ENCODE measurements at places on chromosomes 7 and 10.
A peak's percentile ranks its signal among the peaks of the same experiment; 100 is the strongest.

DNA sequence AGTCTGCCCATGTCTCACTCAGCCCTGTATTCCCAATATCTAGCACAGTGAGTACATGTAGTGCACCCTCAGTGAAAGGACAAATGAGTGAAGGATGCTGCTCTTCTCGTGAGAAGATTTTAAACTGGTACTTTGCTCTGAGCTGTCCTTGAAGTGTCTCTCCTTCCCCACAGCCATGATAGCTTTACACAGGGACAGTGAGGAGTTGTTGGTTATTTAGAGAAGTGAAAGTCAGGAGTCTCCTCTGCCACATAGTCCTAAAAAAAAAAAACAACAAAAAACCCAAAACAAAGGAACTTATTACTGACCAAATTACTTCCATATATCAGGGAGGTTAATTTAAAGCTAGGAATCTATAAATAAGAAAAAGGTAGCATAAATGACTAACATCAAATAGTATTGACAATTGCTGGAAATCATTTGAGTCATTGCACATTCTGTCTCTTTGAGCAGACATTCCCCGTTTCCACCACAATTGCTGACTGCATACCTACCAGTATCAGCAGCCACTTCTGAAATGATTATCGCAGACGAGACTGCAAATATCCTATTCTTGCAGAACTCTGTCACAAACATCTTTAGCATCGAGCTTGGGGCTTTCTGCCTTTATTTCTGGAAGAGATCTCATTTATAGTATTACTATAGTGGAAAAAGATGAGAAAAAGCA is 202.1 kb downstream of the PTEN start:
- no peak for DNase-seq
- no peaks in the 10 kb centered on the region for H3K36me3 ChIP-seq
- H3K4me3 ChIP-seq: no peak overlapping the region
- H3K4me1 ChIP-seq: peaks cover 71% of the 10 kb centered on the region

GRCh38 chr7:102395873-102396709 is at the start of gene PRKRIP1:
PRKRIP1 (plus strand) TSS chr7:102396363; CDS start chr7:102396412, 49 bp downstream.
- DNase-seq: peak; percentile 87
- peaks cover 23% of the 10 kb centered on the region for H3K4me1 ChIP-seq
- peak within 1 kb of the TSS; percentile 84 for H3K27ac ChIP-seq

GRCh38 chr7:98066934-98067507 is 39.6 kb upstream of the LMTK2 start:
- no peak overlapping the region for H3K4me3 ChIP-seq
- H3K4me1 ChIP-seq: no peaks in the 10 kb centered on the region
- H3K27ac ChIP-seq: no peak overlapping the region
- H3K27me3 ChIP-seq: peaks cover 8% of the 10 kb centered on the region

- H3K36me3 ChIP-seq: no peaks in the 10 kb centered on the region
- no peaks in the 10 kb centered on the region for H3K4me1 ChIP-seq
- DNase-seq: no peak
- H3K27ac ChIP-seq: no peak overlapping the region
- no peaks in the 10 kb centered on the region for H3K27me3 ChIP-seq
Measured at GRCh38 chr7:114409750-114410149, 4.9 kb upstream of the FOXP2 start.

GRCh38 chr10:1360558-1361164 is 304.5 kb downstream of the WDR37 start:
- H3K4me3 ChIP-seq: no peak overlapping the region
- H3K4me1 ChIP-seq: no peaks in the 10 kb centered on the region
- no peaks in the 10 kb centered on the region for H3K36me3 ChIP-seq
- H3K27me3 ChIP-seq: peaks cover 4% of the 10 kb centered on the region
- no peak overlapping the region for H3K27ac ChIP-seq

GRCh38 chr7:154902600-154903082 is 100.3 kb downstream of the PAXIP1 start:
- no peak overlapping the region for H3K27ac ChIP-seq
- no peak for DNase-seq
- no peaks in the 10 kb centered on the region for H3K36me3 ChIP-seq
- no peaks in the 10 kb centered on the region for H3K27me3 ChIP-seq

- peak; percentile 5 for DNase-seq
- no peak overlapping the region for H3K27ac ChIP-seq
- peaks cover 6% of the 10 kb centered on the region for H3K4me1 ChIP-seq
- peaks cover 9% of the 10 kb centered on the region for H3K27me3 ChIP-seq
- H3K4me3 ChIP-seq: no peak overlapping the region
Measured at GRCh38 chr10:131453721-131454634, 142.5 kb upstream of the TCERG1L start.

DNA sequence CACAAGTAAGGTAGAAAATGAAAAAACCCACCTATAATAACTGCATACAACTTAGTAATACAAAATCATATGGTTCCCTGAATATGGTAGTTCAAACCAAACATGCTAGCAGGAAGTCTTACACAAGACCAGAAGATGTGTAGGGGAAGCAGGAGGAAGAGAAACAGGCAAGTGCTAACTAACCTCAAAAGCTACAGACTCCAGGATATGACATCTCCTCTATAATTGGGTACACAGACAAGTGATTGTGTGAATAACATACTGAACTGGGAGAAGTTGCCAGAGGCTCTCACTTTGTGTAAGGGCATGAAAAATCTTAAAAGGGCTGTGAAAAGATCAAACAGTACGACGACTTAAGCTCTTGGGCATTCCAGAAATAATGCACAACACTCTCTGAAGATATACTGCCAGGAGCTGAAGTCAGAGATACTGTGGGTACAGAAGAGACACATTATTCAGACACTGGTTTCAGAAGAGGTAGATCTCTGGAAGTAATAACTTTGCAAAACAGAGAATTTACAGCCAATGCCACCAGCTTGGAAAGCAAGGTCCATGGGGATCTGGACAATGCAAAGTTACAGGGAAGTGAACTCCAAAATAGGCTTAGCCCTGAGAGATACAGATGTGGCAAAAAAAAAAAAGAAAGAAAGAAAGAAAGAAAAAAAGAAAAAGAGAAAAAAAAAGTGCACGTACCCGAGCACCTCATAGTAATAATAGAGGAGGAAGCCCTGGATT is 767.2 kb downstream of the TNS3 start:
- no peak overlapping the region for H3K4me3 ChIP-seq
- no peaks in the 10 kb centered on the region for H3K4me1 ChIP-seq
- H3K27ac ChIP-seq: no peak overlapping the region
- no peaks in the 10 kb centered on the region for H3K36me3 ChIP-seq
- DNase-seq: no peak

GRCh38 chr7:118026791-118027190 is 153.6 kb upstream of the CTTNBP2 start:
- no peak overlapping the region for H3K4me3 ChIP-seq
- no peaks in the 10 kb centered on the region for H3K27me3 ChIP-seq
- no peaks in the 10 kb centered on the region for H3K36me3 ChIP-seq
- no peak overlapping the region for H3K27ac ChIP-seq
- DNase-seq: no peak

GRCh38 chr10:34407324-34407805 is 407.7 kb downstream of the PARD3 start:
- no peak for DNase-seq
- no peaks in the 10 kb centered on the region for H3K36me3 ChIP-seq
- no peak overlapping the region for H3K27ac ChIP-seq

GRCh38 chr10:24617771-24618396 is 105.8 kb downstream of the ARHGAP21 start:
- peaks cover 7% of the 10 kb centered on the region for H3K36me3 ChIP-seq
- no peaks in the 10 kb centered on the region for H3K27me3 ChIP-seq
- peaks cover 10% of the 10 kb centered on the region for H3K4me1 ChIP-seq
- H3K4me3 ChIP-seq: no peak overlapping the region
- DNase-seq: peak; percentile 25
- H3K27ac ChIP-seq: no peak overlapping the region

DNA sequence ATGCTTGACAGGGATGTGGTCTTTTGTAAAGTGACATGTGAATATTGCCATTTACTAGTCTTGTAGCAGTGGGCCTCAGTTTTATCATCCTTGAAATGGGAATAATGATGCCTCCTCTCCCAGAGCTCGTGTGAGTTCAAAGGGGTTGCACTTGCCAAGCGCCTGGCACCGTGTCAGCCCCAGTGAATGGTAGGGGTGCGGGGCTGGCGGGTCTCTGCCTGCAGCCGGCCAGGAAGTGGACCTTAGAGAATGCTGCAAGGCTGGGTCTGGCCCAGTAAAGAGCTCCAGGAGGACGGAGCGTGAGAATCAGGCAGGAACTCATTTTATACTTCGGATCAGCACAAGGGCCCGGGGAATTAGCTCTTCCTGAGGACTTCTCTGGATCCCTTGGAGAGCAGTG is 524.4 kb upstream of the FOXK1 start:
- no peak for DNase-seq
- H3K36me3 ChIP-seq: no peaks in the 10 kb centered on the region
- peaks cover 2% of the 10 kb centered on the region for H3K27me3 ChIP-seq
- H3K4me1 ChIP-seq: no peaks in the 10 kb centered on the region
- H3K4me3 ChIP-seq: no peak overlapping the region
- no peak overlapping the region for H3K27ac ChIP-seq

GRCh38 chr10:86017841-86018734 is 348.5 kb downstream of the GRID1 start:
- H3K4me3 ChIP-seq: no peak overlapping the region
- DNase-seq: no peak

DNA sequence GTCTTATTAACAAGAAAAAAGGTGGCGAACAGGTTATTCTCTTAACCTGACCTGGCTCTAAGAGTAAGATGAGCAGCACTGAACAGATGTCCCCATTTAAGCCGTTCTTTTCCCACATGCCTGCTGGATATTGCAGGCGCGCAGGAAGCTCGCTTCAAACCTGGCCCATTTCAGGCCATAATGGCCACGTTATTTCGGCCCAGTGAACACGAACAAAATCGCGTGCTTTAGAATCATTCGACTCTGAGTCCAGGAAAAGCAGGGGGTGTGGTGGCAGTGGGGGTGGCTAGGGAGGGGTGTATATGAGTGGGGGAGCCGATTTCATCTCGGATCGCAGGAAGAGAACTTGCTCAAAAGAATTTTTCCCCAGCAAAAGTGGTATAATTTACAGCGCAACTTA is 6.6 kb upstream of the SP8 start:
- no peak overlapping the region for H3K27ac ChIP-seq
- no peaks in the 10 kb centered on the region for H3K36me3 ChIP-seq
- no peak overlapping the region for H3K4me3 ChIP-seq
- H3K27me3 ChIP-seq: peaks cover 72% of the 10 kb centered on the region
- no peak for DNase-seq

- H3K27me3 ChIP-seq: peaks cover 3% of the 10 kb centered on the region
- DNase-seq: no peak
- no peaks in the 10 kb centered on the region for H3K36me3 ChIP-seq
- H3K4me3 ChIP-seq: no peak overlapping the region
Measured at GRCh38 chr7:47007471-47007870, 574.4 kb downstream of the TNS3 start.

DNA sequence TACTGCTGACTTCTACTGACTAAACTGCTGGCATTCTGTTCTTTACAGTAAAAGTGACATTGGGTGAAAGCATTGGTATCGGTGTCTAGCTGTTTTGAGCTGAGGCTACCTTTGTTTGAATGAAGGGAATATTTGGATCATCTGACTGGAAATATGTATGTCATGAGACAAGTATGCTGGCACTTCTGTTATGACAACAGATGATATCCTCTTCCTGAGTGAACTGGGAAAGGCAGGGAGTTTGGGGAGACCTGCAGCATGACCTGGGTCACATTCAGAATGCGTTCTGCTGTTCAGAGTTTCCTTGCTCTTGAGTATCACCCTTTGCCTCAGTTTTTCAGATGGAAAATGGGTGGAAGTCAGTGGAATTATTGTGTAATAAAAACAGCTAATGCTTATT is 81.8 kb downstream of the PLCE1 start:
- H3K4me3 ChIP-seq: no peak overlapping the region
- peaks cover 4% of the 10 kb centered on the region for H3K27me3 ChIP-seq
- no peaks in the 10 kb centered on the region for H3K4me1 ChIP-seq
- H3K36me3 ChIP-seq: no peaks in the 10 kb centered on the region
- no peak for DNase-seq
- H3K27ac ChIP-seq: no peak overlapping the region

GRCh38 chr10:69337296-69338132 is 59.2 kb downstream of the HK1 start:
- H3K4me1 ChIP-seq: peaks cover 52% of the 10 kb centered on the region
- H3K4me3 ChIP-seq: no peak overlapping the region
- peaks cover 3% of the 10 kb centered on the region for H3K36me3 ChIP-seq
- H3K27me3 ChIP-seq: peaks cover 3% of the 10 kb centered on the region
- no peak for DNase-seq
- no peak overlapping the region for H3K27ac ChIP-seq

GRCh38 chr10:7275761-7276440 is 134.9 kb downstream of the SFMBT2 start:
- peaks cover 22% of the 10 kb centered on the region for H3K36me3 ChIP-seq
- peak overlapping the region; percentile 46 for H3K27ac ChIP-seq
- no peak overlapping the region for H3K4me3 ChIP-seq
- peaks cover 4% of the 10 kb centered on the region for H3K27me3 ChIP-seq
- H3K4me1 ChIP-seq: peaks cover 53% of the 10 kb centered on the region
- DNase-seq: no peak

GRCh38 chr10:96218826-96219225 is 52.5 kb downstream of the BLNK start:
- H3K4me3 ChIP-seq: no peak overlapping the region
- no peaks in the 10 kb centered on the region for H3K4me1 ChIP-seq
- no peak for DNase-seq
- no peak overlapping the region for H3K27ac ChIP-seq
- peaks cover 16% of the 10 kb centered on the region for H3K27me3 ChIP-seq
- H3K36me3 ChIP-seq: no peaks in the 10 kb centered on the region

- no peak overlapping the region for H3K27ac ChIP-seq
- peaks cover 49% of the 10 kb centered on the region for H3K4me1 ChIP-seq
- peaks cover 1% of the 10 kb centered on the region for H3K27me3 ChIP-seq
- DNase-seq: no peak
- no peak overlapping the region for H3K4me3 ChIP-seq
- peaks cover 11% of the 10 kb centered on the region for H3K36me3 ChIP-seq
Measured at GRCh38 chr10:96904648-96905047, 72.5 kb downstream of the LCOR start.

DNA sequence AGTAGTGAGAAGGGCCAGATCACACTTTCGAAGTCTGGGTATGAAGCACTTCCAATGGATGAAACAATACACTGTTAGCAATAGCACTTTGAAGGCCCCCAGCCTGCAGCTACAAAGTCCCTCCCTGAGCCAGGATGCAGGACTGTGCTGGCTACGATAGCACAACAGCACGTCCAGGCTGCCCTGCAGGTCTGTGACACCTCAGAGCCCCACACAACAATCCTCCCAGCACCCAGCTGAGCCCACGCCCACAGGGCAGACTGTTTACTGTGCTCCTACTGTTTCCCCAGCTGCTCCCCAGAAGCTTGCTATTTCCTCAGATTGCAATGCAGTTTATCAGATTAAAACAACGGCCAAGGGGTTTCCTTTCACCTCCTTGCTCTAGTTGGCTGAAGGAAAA is 71.4 kb downstream of the HTR5A start:
- H3K27ac ChIP-seq: no peak overlapping the region
- peaks cover 2% of the 10 kb centered on the region for H3K27me3 ChIP-seq
- no peaks in the 10 kb centered on the region for H3K4me1 ChIP-seq
- no peaks in the 10 kb centered on the region for H3K36me3 ChIP-seq
- H3K4me3 ChIP-seq: no peak overlapping the region
- no peak for DNase-seq
